Activated CD4-positive, alpha-beta T cell treated with anti-CD3 and anti-CD28 coated beads for 4 hours (primary cell): ENCODE measurements at places on chromosomes 3 and 15.

DNA sequence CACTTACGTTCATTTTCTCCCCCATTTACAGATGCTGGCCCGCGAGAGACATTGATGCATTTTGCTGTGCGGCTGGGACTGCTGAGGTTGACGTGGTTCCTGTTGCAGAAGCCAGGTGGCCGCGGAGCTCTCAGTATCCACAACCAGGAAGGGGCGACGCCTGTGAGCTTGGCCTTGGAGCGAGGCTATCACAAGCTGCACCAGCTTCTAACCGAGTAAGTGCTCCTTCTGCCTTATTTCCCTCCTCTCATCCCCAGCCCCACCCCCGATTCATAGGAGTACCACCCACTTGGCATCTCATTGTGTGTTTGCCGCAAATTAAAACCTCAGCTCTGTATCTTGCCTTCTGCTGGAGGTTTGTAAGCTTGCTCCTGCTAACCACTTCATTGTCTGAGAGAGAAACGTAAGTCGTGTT lies 163.3 kb downstream of the AKAP13 start:
- DNase-seq: peak; percentile 7

GRCh38 chr3:112776000-112776399 lies 70.7 kb downstream of the CD200R1L start:
- DNase-seq: no peak

DNA sequence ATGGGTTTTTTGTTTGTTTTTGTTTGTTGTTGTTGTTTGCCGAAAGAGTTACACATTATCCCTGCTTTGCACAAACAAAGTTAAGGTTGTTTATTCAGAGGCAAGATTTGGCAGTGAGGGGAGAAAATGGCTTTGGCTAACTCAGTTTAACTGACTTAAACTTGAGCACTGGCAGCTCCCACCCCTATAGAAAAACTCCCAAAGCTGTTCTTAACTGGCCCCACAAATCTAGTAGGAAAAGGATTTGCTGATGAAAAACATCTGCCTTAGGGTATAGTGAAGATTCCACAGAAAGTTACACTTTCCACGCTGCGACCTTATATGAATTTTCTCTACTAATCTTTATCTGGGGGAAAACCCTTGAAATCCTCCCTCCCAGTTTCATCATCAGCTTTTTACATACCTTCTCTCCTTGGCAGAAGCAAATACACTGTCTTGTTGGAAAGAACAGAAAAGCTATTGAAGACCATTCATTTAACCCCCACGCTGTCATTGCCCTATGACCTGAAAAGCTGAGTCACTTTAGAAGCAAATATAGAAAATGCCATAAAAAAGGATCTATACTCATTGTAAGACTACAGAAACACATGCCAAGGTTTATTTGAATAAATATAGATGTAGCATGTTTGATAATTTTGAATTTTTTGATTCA lies 551.7 kb downstream of the NR2F2 start:
- DNase-seq: no peak

DNA sequence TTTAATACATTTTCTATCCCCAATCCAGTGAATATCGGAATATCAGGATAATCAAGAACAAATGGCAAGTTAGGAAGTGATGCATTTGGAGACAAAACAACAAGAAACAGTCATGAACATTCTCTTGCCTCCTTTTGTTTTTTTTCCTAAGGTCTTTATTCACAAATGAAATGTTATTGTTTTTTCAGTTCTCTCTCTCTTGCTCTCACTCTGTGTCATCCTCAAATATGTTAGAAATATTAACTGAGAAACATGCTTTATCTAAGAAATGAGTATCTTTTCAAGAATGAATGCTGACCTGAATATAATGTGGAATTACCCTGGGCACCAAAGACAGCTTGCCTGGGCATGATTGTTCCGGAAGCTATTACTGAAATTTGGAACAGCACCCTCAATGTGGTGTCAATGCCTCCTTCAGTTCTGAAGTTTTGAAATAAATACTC lies 51.3 kb downstream of the RBMS3 start:
- DNase-seq: no peak

- DNase-seq: no peak
These were observed 169.9 kb upstream of the TSC22D2 start for GRCh38 chr3:150238048-150238802.

- no peak for DNase-seq
These were observed 3.1 kb upstream of the SQOR start for GRCh38 chr15:45631776-45632175.
